SK-N-SH treated with all-trans-retinoic acid at 6 μM for 48 hours (cell line): ENCODE measurements at places on chromosomes 6 and 20.
A peak's percentile ranks its signal among the peaks of the same experiment; 100 is the strongest.

DNA sequence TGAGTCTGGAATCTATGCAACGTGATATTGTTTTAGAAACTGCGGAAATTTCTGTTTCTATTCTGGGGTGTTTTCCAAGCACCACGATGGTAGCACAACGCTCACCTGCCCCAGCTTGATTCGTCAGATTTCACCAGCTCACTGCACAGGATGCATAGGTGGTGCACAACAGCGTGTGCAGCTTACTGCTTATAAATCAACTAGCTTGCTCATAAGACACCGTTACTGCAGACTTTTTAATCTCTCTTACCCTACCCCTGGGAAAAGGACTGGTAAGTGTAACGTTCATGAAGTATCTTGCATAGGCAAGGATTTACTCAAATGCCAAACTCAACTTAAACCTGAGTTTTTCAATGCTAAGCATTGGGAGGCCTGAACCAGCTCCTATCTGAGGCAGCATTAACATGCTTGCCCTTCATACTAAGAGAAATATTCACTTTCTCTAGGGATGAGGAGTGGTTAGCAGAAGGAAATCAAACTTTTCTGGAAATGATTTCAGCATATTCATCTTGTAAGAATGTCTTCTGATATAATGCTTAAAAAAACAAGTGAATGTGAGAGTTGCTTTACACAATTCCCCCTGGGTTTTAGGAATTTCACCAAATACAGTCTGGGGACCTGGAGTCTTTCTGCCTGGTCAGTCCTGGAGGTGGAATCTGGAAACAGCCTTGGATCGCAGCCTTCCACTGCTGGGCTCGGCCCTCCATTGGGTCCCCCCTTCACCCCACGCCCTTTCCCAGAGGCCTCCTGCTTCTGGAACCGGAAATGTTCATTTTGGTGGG, 100.6 kb downstream of the DACT2 start:
- ATAC-seq = no peak

DNA sequence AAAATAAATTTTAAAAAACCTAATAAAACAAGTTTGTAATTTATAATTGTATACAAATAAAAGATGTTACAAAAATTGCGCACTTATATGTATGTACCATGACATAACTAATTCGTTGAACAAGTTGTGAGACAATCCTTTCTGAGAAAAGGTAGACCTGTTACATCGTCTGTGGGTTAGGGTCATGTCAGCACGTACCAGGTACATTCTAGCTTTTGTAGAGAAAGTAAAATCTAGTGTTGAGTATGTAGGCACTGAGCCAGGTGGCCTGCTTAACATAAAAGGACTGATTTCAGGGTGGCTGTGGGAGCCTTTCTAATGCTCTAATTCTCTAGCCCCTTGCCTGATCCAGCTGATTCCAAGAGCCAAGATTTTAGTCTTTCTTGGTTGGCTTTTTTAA, 10.4 kb downstream of the RPL7L1 start:
- ATAC-seq = peak; percentile 9; the same call in 2 of the 3 replicates

GRCh38 chr6:28207510-28208110, 17.5 kb upstream of the ZSCAN9 start:
- ATAC-seq = peak; percentile 74

- peak; percentile 63 for ATAC-seq
Measured at GRCh38 chr6:84773431-84774156, 9.2 kb upstream of the TBX18 start.

- ATAC-seq = peak; percentile 67
Measured at GRCh38 chr20:62860391-62860923, 1.2 kb downstream of the TCFL5 start.
